ENCODE measurements at places on chromosomes 12 and 14.

GRCh38 chr12:103737881-103738280, 103.2 kb downstream of the NT5DC3 start:
- no peak for DNase-seq

- no peak for DNase-seq
These were observed 406.4 kb downstream of the SNAPC1 start for GRCh38 chr14:62168564-62169155.

GRCh38 chr12:123767613-123768012, 5.5 kb downstream of the DNAH10 start:
- DNase-seq = no peak

GRCh38 chr12:26358651-26359050, 163.3 kb downstream of the SSPN start:
- DNase-seq = no peak

DNA sequence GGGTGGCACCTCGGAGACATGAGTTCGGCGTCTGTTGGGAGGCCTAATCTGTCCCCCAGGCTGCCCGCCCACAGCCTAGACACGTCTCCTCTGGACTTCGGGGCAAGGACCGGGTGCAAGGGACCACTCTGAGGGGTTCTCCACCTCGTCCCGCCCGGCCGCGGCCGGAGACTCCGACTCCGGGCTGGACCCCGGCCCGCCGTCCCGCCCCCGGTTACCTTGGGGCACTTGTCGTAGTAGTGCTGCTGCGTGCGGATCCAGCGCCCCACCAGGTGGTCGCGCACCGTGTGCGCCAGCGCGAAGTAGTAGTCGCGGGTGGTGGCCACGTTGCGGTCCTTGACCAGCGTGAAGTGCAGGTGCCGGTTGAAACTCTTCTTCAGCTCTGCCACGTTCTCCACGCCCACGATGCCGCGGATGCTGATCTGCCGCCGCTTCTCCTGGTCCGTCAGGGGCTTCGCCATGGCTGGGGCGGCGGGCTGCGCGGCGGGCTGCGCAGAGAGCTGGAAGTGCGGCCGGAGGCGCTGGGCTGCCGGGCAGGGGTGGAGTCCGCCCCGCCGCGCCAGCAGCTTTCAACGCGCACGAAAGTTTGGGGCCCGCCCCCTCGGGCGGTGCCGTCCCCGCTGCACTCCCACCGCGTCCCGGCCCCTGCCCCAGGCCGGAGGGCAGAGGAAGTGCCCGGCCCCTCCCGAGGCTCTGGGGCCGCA, at the start of gene PYGL:
PYGL (minus strand) TSS at position 541 of the 704 bp plus-strand sequence; CDS start at position 461, 80 bp downstream.
- no peak for DNase-seq

DNA sequence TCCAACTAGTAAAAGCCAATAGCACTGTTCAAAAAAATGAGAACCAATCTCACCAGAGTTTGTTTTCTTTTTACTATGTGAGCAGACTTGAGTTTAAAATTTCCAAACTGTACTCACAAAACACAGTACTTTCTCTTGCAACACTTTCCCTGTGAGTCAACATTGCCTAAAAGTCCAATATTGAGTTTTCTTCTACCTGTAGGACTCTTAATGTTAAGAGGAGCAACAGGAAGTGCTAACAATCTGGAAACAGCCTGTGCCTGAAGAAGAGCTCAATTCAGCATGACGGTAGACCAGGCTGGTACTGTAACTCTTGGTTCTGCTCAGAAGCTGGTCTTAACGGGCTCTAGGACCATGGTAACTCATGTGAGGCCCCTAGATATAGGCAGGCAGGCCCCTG, 144.3 kb downstream of the MED13L start:
- DNase-seq = no peak

- DNase-seq = peak; percentile 45
These were observed 11.2 kb downstream of the CEP170B start for GRCh38 chr14:104876251-104876699.

GRCh38 chr12:108939594-108939993, 59.7 kb downstream of the DAO start:
- no peak for DNase-seq

- DNase-seq = no peak
These were observed 1.3 kb upstream of the RNU6-7 start for GRCh38 chr14:32200368-32201192.

DNA sequence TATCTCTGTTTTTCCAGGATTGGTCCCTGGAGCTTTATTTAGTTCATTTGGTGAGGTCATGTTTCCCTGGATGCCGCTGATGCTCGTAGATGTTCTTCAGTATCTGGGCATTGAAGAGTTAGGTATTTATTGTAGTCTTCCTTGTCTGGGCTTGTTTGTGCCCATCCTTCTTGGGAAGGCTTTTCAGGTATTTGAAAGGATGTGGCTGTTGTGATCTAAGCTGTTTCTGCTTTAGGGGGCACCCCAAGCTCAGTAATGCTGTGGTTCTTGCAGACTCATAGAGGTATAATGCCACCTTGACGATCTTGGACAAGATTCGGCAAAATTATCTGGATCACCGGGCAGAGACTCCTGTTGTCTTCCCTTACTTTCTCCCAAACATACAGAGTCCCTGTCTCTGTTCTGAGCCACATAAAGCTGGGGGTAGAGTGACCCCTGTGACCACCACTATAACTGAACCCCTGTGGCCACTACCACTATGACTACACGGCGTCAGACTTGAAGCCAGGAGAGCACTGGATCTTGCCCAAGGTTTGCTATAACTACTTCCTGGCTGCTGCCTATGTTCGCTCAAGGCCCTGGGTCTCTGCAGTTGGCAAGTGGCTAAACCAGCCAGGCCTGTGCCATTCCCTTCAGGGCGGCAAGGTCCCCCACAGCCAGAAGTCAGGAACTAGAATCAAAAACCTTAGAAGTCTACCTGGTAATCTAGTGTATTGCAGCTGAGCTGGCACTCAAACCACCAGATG, 40.9 kb downstream of the FGD4 start:
- DNase-seq = no peak

DNA sequence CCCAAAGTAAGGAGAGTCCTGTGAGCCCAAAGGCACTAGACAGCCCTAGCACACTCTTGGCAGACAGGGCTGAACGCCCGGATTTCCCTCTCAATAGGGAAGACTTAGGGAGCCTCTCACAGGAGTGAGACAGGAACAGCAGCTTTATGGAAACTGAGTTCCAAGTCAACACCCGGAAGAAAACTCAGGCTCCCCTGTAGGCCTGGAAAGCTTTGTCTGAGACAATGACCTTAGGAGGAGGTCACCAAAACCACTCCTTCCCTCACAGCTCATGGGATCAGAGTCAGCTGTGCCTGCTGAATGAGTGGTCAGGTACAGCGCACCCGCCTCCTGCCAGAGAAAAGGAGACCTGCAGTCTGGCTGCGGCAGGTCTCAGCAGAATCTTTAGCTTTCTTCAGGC, 229.5 kb downstream of the CACNA1C start:
- DNase-seq = no peak

GRCh38 chr14:97331526-97331925, 534.3 kb downstream of the VRK1 start:
- no peak for DNase-seq

DNA sequence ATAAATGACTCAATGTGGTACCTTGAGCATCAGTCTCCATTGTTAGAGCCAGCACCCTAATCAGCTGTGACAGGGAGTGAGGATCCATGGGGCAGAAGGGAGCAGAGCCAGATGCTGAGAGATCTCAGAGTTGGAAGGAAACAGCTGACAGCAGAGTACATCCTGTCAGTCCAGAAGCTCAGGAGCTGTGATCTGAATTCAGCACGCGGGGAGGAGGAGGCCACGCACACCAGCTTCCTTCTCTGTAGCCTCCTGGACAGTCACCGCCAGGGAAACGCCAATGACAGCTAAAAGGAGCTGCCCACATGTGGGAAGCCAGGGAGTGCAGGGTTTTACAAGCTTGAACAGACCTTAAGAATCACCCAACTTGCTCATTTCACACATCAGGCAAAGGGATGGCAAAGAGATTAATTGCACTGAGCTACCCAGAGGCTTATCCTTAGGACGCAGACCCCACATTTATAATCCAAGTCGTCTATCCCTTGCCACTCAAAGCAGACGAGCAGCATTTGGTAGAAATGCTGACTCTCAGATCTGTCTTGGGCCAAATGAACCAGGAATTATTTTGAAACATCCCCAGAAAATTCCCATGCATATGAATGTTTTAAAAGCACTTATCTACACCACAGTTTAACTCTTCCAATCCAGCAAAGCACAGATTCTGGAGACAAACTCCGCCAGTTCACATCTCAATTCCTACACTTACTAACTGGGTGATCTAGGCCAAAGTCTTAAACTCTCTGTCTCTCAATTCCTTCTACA, 322.6 kb upstream of the TMTC1 start:
- no peak for DNase-seq

DNA sequence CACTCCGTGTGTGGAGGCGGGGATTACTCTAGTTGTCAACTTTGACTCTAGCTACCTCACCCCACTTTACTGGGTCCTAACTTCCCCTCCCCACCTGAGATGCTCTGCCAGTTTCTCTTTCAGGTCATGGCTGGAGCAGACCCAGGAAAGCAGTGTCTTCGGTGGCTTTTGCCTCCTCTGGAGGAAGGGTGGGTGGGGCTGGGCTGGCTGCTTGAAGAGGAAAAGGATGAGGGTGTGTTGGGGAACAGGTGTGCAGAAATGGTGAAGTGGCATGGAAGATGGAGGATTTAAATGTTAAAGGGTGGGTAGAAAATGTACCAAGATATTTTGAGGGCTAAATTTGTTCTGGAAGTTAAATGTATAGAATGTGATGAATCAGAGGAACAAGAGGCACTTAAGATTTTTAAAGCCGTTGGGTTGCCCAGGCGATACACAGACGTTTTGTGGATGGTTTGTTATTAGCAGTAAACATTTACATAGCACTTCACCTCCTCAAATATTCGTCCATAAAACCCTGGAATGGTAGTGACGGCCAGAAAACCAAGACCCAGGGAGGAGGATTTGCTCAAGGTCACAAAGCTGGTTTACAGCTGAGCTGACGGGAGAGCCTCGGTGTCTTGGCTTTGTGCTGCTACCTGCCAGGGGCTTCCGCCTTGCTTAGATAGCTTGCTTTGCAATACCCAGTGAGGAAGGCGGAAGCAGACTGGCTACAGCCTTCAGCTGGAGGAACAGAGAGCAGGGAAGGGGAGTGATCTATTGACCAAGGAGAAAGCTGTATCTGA, 72.2 kb upstream of the PRMT8 start:
- no peak for DNase-seq

- DNase-seq = no peak
These were observed 123.8 kb downstream of the ZFP36L1 start for GRCh38 chr14:68669111-68669511.

DNA sequence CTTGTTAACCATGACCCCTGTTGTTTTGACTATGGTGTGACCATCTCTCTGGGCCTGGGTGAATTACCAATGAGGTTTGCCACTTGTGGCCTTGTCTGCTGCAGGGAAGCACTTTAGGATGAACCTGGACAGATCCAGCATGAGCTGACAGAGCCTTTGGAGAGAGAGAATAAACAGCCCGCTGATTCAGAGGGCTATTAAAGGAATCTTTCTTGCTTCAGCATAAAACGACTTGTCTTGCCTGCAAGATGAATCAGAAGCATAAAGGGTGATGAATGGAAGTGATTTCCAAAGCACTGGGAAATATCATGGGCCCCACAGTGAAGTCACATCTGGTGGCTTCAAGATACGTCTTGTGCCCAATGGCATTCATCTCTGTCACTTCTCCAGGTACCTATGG, 69.0 kb upstream of the WSCD2 start:
- no peak for DNase-seq

DNA sequence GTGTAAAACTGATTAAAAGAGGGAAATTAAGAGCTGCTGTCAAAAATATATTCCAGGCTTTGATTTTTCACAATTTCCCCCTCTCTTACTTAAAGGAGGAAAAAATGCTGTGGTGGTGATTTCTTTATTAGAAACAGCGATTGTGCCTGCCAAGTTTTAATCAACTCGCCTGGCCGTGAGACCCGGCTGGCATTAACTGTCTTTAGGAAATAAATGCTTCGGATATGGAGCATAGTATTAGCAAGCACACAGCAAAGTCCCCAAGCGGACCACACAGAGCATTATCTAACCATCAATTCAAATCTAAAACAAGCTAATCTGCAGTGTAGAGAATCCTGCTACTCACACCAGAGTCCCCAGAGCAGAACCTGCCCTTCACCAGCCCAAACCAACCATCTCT, 457.1 kb downstream of the TMEM132D start:
- no peak for DNase-seq

DNA sequence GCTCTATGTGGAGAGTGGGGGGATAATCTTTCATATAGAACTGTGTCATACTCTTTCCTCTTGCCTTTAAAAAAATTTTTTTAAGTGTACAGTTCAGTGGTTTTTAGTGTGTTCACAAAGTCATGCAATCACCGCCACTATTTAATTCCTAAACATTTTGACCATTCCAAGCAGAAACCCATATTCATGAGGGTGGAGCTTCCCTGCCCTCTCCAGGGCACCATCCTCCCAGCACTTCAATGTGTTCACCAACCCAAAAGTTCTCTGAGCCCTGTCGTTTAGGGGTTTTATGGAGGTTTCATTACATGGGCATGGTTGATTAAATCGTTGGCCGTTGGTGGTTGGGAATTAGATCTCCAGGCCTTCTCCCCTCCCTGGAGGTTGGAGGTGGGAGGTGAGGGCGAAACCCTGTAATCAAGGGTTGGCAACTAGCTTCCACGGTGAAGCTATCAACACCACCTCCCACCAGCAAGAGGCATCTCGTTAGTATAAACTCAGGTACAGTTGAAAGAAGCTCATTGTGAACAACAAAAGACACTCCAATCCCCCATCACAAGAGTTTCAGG, 42.8 kb upstream of the WNK1 start:
- DNase-seq = no peak

DNA sequence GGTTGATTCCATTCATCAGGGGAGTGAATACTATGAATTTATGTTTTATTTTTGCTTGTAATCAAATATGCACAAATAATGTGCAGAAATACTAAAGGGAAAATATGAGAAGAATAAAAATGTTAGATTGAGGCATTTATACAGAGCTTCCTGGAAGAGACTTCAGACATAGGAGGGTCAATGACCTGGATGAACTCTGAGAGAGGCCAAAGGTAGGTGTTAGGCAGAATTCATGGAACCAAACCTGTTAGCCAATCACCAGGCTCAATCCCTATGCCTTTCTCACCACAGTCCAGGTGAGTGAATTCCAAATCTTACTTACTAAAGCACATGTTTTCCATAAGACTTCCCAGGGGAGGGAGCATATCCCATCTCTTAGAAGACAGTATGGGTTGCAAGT, 130.4 kb upstream of the NTF3 start:
- DNase-seq = no peak

- no peak for DNase-seq
These were observed 119.1 kb upstream of the GARIN6 start for GRCh38 chr12:99528478-99528877.

- no peak for DNase-seq
These were observed 251.3 kb downstream of the ALX1 start for GRCh38 chr12:85531341-85531740.

DNA sequence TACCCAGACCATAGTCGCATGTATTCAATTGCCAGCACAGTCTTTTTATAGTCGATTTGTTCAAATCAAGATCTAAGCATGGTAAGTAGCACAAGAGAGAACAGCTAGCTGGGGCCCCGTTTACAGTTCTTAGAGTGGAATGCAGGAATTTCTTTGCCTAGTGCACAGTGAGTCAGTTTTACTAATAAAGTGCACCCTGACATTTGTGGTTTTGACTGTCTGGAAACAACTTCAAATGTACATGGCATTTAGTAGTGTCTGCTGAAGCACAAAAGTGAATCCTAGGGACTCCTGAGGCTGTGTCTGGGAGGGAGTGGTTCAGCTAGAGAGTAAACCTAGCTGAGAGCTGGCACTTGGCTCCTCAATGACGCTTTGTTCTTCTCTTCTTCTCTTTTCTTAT, 64.9 kb downstream of the TMX1 start:
- no peak for DNase-seq

- DNase-seq = no peak
These were observed 38.7 kb upstream of the DUSP6 start for GRCh38 chr12:89390802-89391673.
